HT-29 (cell line): ENCODE measurements at places on chromosomes 1 and 21.

DNA sequence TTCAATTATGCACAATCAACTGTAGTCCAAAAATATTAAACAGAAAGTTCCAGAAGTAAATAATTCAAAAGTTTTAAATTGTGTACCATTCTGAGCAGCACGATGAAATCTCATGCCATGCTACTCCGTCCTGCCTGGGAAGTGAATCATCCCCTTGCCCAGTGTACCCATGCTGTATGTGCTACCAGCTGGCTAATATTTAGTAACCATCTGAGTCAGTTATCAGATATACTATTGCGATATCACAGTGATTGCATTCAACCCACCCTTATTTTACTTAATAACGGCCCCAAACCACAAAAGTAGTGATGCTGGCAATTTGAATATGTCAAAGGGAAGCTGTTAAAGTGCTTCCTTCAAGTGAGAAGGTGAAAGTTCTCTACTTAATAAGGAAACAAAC lies 56.2 kb downstream of the EVI5 start:
- no peak for DNase-seq

- DNase-seq = no peak
Measured at GRCh38 chr1:245802941-245803665, 648.3 kb downstream of the KIF26B start.

DNA sequence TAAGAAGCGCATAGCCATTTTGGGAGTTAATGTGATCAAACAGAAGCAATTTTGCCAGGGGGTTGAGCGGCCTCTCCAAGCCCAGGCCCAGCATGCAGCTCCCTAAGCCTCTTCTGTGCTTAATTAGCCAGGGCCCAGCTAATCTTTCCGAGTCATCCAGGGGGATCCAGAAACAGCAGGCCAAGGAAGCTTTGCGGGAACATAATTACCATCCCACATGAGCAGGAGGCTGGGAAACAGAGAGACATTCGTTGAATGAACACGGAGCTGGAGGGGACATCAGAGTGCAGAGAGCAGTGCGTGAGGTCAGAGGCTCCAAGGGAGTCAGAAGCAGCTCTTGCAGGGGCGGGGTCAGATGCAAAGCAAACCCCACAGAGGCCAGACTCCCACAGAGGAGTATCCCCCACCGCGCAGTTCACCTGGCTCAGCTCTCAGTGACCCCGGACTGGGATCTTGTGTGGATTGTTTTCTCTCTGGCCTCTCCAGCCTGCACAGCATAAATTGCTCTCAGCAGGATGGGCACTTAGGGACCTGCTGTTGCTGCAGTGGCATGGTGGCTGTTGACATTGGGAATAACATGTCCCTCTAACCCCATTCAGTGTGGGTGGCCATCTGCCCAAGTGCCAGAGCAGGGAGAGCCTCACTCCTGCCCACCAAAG lies 657.4 kb downstream of the AJAP1 start:
- no peak for DNase-seq

DNA sequence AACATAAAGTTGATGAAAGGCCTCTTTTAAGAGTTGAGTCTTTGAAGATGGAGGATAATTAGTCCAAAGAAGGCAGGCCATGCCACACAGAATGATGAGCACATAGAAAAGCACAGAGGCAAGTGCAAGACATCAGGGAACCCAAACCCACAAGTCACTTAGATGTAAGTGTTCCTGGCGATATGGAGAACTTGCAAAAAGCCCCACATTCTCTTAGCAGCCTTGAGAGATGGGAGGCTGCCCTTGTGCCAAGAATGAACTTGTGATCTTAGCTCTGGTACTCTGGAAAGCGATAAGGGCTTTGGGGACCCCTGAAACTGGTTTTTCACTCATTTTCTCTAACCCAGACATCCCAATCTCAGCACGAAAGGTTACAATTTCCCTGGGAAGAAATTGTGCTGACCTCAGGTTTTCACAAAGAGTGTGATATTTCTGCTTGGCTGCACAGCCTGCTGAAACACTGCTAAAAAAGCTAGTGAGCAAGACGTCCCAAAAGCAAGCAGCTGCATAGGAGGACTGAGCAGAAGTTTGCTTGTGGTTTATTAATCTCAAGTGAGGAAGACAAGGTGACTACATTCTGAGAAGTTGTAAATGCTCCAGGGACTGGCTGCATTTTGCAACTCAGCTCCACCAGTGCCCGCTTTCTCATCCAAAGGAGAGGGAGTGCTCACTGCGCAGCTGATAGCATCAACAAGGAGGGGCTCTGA lies 496.9 kb upstream of the CAMK1G start:
- DNase-seq = no peak

- no peak for DNase-seq
Measured at GRCh38 chr1:35111106-35111505, 31.9 kb downstream of the ZMYM1 start.

DNA sequence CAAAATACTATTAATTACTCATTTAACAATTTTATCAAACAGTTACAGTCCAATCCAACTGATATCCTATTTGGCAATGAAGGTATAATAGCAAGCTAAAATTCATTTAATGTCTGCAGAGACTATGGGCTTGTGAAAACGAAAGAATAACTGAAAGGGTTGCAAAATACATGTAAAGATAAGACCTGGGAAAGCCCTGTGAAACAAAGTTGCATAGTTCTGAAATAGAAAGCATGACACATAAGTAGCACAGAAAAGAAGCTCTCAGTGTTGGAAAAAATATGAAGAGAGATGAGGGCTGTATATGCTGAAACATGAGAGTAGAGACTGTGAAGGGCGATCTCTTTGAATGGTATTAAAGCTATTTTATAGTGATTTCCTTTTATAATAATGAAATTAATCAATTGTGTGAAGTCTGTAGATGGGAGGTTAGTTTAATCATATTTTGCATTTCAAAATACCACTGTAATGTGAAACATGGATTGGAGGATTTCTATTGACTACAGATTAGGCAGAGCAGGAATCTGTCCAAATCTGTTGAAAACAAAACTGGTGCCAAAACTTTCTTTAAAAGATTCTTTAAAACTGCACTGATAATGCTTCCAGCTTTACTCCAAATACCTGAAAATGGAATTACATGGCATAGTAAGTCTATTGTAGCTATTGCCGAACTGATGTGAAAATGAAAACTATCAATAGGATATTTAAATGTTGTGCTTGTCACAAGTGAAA lies 1518.9 kb upstream of the B3GALT2 start:
- no peak for DNase-seq
